ENCODE measurements at places on chromosomes 6 and 20.

- no peak for DNase-seq
These were observed 49.3 kb downstream of the EZR start for GRCh38 chr6:158769771-158770432.

DNA sequence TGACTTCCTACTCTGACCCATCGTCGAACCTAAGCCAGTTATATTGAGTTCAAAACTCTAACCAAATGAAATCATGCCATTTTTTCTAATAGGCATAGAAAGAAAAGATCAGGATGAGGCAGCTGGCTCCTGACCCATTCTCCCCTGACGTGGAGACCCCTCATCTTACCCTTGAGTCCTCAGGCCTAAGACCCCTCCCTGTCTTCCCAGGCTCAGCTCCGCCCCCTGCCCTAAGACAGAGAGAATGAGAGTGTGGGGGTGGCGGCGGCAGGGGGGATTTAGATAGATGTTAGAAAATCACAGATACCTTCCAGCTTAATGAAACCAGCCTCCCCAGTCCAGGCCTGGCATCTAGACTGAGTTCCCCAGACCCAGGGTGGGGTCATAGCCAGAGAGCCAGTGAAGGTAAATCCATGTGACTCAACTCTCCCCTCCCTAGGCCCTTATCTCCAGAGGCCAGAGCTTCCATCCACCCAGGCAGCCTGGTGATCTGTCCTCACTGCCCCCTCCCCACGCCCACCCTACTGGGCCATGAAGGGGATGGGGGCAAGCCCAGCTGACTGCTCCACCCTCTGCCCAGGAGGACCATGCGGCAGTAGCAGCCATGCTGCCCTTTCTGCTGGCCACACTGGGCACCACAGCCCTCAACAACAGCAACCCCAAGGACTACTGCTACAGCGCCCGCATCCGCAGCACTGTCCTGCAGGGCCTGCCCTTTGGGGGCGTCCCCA, 6.8 kb downstream of the TMEM63B start:
- no peak for DNase-seq

GRCh38 chr6:56343295-56343694, 95.9 kb upstream of the COL21A1 start:
- no peak for DNase-seq

DNA sequence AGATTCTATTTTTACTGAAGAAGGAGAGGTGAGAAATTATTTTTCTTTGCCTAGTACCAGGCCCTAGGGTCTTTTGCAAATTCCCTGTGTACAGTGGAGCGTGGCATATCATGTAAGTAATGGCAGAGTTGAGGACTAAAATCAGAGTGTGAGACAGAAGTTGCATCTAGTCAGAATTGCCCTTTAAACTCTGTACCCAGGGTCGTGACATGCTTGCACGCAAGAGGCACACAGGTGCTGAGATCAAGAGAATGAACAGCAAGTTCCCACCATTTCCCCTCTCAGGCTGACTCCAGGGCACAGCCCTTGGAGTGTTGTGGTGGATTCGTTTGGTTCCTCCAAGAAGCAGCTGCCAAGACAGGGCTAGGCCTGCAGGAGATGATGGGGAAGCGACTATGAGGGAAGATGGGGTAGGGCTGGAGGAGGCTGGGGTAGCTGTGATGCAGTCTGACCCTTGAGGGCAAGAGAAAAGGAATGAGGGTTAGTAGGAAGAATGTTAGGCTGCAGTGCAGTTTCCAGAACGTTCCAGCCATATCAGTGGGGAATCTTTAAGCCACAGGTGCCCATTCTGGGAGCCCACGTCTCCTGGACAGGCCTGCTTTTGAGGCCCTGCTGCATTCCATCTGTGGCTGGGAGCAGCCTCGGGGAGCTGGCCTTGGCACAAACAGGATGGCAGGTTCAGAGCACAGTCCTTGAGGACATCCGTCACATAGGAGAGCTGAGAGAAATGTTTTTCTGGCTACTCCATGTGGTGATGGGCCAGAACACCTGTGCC, 6.9 kb downstream of the NELFCD start:
- DNase-seq: no peak

DNA sequence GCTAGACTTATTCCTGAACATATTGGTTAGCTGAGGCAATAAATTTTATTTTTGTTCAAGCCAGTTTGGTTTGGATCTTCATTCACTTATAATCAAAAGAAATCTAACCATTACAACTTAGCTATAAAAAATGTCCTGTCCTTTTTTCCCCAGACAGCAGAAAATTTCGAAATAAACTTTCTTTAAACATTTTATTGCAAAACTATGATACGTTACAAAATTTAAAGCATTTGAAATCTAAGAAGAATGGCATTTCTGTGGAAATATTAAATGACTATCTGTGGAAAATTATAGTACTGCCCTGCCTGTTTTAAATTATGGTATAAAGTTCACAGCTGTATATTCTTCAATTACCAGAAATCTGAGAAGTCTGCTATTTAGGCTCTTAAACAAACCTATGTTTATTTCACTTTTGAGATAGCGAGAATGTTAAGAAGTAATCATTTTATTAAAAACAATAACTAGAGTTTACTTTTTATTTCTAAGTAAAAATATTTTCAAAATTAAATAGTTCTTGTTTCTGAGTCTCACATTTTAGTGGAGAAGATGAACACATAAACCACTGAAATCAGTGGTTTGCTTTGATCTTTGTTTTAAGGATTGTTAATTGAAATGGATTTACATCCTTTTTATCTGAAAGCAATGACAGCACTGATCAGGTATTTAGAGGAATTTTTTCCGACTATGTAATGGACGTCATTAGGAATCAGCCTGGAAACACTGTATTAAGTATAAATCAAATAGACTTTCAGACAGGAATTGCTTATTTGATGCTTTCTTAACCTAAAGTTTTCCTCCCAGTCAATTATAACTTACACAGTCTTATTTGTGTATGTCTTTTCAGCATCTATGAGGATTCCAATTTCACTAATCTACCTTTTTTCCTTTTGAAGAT, 553.7 kb downstream of the COL12A1 start:
- no peak for DNase-seq

GRCh38 chr6:109292420-109292819, 89.8 kb downstream of the CD164 start:
- DNase-seq: no peak

DNA sequence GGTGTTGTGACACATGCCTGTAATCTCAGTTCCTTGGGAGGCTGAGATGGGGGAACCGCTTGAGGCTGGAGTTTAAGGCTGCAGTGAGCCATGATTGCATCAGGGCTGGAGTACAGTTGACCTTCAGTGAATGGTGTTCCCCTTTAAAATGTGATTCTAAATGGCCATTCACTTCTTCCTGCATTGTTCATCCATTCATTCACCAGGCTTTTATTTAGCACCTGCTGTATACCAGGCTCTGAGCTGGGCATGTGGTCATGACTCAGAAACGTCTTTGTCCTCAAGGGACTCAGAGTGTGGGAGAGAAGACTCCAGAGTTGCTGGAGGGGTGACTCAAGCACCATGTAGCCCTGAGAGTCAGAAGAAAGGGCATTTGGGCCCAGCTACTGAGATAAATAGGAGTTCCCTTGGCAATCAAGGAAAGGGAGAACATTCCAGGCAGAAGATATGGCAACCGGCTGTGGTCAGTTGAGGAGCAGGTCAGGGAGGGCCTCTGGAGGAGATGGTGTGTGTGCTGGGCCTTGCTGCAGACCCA, 101.1 kb downstream of the DLGAP4 start:
- no peak for DNase-seq

DNA sequence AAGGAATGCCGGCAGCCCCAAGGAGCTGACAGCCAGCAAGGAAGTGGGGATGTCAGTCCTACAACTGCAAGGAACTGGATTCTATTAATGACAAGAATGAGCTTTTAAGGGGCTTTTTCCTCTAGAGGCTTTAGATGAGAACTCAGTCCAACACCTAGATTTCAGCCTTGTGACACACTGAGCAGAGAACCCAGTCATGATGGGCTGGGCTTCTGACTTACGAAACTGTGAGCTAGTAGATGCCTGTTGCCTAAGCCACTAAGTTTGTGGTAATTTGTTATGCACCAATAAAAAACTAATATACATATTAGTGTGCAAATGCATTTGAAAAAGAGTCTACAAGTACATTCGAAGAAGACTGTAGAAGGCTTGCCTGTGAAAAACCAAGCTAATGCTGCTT, 263.3 kb downstream of the SOX4 start:
- no peak for DNase-seq

- no peak for DNase-seq
These were observed 1343.4 kb downstream of the GRIK2 start for GRCh38 chr6:102736941-102737368.

- DNase-seq: no peak
These were observed 72.7 kb upstream of the AKAP12 start for GRCh38 chr6:151167034-151167433.

GRCh38 chr20:34215711-34216381, 25.4 kb upstream of the ASIP start:
- peak; percentile 77 for DNase-seq

GRCh38 chr20:17399303-17399985, 131.7 kb downstream of the BFSP1 start:
- no peak for DNase-seq

GRCh38 chr20:47600967-47601547, 99.4 kb downstream of the NCOA3 start:
- DNase-seq: no peak

- DNase-seq: peak; percentile 44
These were observed 48.6 kb upstream of the FABP7 start for GRCh38 chr6:122730775-122731386.

DNA sequence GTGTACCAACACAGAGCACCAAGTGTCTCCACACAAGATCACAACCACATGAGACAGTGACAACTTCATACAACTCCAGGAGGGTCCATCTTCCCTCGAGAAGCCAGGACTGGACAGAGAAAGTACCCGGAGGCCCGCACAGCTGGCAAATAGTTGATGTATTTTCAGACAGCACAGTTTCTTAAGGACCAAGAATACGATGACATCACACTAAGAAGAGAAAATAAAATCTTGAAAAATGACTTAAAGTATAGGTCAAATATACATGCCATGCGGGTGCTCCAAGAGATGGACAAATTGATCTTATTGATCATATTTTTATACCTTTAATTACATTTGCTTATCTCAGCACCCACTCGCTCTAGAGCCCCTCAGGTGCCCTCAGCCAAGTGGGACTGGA, 145.5 kb downstream of the RNASET2 start:
- DNase-seq: no peak

DNA sequence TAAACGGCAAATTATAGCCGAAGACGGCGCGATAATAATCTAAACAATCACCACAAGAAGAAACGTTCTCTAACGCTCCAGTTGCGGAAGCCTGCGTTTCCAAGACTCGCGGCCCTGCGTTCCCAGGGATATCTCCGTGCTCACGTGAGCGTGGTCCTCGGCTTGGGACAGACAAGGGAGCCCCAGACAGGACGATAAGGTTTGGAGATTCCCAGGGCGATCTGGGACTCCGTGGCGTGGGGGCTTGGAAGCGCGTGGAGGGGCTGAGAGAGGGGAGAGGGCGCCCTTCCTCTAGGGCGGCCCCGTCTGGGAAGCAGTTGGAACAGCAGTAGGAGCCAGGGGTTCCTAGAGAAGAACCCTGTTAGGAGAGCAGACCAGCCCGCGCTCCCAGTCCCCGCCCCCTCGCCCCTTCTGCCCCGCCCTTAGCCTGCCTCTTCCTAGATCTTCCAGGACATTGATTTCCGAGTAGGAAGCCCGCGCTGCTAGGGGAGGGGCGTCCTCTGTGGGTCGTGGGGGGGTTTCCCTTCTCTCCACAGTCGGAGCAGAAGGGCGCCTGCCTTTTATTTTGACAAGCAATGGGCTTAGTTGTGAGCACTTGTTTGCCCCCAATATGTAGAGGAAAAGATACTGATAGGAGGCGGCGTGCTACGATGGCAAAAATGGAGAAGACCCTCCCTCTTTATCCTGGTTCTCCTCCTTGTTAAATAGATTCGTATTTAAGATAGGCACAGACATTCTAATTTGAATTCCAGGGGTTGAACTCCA, 10.6 kb downstream of the NRN1 start:
- DNase-seq: peak; percentile 80

DNA sequence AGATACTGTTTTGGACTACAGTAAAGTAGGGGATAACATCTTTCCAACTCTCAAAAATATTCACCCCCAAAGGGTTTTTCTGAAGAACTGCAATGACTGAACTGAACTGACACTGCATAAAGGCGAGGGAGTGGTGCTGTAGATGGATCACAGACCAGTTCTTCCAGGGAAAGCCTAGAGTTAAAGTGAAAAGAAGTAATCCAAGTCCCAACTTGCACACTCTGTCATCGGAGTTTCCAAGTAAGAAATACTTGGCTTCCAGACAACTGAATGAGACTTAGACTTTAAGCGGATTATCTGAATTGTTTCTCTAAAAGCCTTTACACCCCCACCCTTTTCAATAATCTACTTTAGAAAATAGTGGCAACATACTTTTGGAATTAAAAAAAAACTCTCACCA, 134.1 kb upstream of the PREP start:
- no peak for DNase-seq

GRCh38 chr6:11459079-11459610, 78.4 kb upstream of the TMEM170B start:
- no peak for DNase-seq

GRCh38 chr6:110140650-110141049, 38.8 kb downstream of the WASF1 start:
- no peak for DNase-seq

- peak; percentile 38 for DNase-seq
These were observed 1.4 kb upstream of the HIVEP1 start for GRCh38 chr6:12010635-12011275.

DNA sequence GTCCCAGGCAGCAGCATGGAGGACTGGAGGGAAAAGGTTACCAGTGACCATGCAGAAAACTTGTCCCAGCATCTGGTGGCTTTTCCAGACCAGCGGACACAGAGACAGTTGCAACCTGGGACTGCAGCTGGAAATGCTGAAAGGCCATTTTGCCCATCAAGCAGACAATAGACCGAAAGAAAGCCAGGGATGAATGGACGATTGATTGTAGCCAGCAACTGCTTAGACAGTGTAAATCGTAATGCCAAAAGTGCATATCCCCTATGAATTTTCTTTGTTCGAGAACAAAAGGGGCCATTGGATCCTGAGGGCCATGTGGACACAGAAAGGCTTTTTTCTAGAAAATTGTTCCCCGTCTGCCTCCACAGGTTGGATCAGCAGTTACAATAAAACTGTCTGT, 115.7 kb downstream of the MBOAT1 start:
- no peak for DNase-seq

Data from HEK293T (cell line).